ENCODE measurements at places on chromosomes 3 and 15.

DNA sequence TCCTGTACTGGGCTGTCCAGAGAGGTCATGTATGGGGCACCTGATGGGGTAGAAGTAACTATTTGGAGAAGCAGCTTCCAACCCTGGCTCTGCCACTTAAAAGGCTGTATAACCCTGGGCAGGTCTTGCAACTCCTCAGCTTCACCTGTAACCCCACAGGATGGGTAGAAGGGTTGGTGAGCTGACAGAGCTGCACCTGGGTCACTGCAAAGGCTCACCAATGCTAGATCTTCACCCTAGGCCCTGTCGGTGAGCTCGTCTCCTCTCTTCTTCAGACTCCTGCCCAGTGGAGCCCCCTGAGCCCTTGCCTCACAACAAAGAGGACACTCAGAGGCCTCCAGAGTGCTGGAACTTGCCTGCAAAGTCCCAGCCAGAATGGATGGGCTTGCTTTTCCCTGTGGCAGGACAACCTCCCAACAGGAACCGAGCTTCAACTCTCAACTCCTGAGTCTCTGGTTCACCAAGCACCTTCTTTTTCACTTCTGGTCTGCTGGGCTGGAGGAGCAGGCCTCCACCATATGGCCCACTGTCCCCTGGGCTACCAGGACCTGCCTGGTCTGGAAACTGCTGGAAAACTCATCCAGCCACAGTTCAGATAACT, 45.9 kb downstream of the XXYLT1 start:
- no peak for ATAC-seq

- no peak for ATAC-seq
Measured at GRCh38 chr15:48643776-48644466, 1.6 kb downstream of the FBN1 start.

DNA sequence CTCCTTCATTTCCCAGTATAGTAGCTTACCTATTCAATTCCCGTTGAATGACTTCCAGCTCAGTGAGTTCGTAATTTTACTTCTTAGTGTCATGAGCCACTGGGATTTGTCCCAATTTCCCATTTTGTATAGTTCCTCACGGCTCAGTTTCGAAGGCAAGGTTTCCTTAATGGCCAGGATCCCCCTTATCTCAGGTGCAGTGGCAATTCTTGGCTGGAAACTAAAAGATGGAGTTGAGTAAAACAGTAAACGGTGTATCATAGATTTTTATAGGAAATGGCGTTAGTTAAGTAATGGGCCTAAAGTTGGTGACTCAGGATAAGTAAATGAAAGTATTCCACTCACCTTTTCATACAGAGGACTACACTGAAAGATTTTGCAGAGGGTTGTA, 522 bp upstream of the LMLN start:
- ATAC-seq: no peak

GRCh38 chr3:4241595-4242170, 61.5 kb upstream of the SETMAR start:
- ATAC-seq: no peak

GRCh38 chr15:79952329-79952728, 18.7 kb downstream of the BCL2A1 start:
- no peak for ATAC-seq

DNA sequence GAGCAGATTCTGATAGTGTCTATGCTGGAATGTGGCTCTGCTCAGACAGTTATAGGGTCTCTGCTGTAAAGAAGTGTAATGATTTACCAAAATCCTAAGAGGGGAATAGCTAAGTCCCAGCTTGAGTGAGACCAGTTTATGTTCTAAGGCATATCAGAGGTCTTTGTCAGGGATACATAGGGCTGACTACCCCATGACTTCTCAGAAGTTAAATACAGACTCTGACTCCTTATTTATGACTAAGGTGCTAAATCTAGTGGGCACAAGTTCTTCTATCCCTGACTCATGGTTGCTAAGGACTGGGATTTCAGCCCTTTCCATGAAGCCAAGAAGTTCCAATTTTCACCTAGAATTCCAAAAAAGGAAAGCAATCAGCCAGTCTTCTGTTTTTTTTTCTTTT, 192.6 kb upstream of the POU1F1 start:
- no peak for ATAC-seq

- ATAC-seq: no peak
Measured at GRCh38 chr3:66629982-66630368, 129.2 kb upstream of the LRIG1 start.

- no peak for ATAC-seq
Measured at GRCh38 chr3:105963161-105963560, 94.3 kb upstream of the CBLB start.

DNA sequence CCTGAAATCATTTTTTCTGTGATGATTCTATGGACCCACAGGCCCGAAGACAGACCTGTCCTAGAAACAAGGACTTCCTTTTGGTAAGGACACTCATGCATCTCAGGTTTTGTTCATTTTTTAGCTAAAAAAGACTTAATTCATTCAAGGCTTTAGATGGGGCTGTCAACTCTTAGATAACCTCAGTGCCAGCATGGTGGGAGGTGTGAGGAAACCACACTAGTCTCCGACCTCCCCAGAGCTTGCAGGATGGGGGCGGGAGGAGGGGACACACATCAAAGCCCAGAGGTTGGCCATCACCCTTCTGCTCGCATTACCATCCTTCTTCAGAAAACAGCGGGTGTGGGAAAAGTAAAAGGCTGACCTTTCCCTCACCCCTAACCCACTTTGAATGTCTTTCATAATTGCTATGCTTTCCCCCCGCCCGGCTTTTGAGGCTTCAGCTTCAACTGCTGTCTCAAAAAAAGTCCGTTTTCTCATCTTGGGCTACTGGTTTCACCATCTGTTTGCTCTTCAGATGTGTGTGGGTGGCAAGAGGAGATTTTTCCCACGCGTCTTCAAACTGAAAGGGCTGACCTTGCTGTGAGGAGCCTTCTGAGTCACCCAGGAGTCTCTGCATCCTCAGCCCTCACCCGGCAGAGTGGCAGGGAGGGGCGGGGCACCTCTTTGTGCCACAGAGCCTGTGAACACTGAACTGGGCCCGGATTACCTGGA, 27.6 kb upstream of the CXCR6 start:
- peak; percentile 91 for ATAC-seq

GRCh38 chr15:67101911-67102598, 36.7 kb downstream of the SMAD3 start:
- ATAC-seq: no peak

GRCh38 chr3:40969341-40969740, 230.0 kb upstream of the CTNNB1 start:
- no peak for ATAC-seq

- no peak for ATAC-seq
Measured at GRCh38 chr3:102170545-102170944, 264.3 kb upstream of the ZPLD1 start.

DNA sequence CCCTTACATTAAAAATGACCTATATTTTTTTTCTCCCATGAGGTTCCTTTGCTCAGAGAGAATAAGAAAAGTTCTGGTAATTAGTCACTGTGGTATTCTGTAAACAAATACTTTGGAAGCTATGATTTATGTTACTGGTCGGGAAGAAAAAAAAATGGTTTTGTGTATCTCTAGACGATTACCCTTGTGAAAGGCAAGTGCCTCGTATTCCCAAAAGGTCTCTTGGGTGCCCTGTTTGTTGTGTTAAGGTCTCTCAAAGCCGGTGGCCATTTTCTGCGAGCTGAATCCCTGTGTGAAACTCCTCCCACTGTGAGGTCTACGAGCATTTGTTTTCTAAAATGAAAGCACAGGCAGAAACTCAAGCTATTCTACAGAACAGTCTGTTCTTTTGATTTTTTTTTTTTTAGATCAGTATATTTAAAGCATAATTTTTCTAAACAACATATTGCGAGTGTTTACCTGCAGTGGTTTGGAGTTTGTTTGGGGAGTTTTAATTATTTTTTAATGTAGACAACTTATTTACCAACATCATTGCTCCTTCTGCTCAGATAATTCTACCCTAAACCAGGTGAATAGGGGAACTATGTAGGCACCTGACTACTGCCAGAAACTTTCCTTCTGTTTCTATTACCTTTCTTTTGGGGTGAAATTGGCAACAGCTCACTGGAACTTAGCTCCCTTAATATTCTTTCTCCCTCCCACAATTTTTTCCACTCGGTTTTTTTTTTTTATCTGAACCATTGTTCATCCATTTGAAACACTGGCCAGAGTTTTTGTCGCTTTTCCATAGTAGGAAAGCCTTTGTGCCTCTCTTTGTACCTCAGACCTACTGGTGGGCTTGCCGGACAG, 44.0 kb downstream of the ZBTB38 start:
- ATAC-seq: no peak

GRCh38 chr3:53845881-53846133, 412 bp downstream of the CHDH start:
- ATAC-seq: no peak

DNA sequence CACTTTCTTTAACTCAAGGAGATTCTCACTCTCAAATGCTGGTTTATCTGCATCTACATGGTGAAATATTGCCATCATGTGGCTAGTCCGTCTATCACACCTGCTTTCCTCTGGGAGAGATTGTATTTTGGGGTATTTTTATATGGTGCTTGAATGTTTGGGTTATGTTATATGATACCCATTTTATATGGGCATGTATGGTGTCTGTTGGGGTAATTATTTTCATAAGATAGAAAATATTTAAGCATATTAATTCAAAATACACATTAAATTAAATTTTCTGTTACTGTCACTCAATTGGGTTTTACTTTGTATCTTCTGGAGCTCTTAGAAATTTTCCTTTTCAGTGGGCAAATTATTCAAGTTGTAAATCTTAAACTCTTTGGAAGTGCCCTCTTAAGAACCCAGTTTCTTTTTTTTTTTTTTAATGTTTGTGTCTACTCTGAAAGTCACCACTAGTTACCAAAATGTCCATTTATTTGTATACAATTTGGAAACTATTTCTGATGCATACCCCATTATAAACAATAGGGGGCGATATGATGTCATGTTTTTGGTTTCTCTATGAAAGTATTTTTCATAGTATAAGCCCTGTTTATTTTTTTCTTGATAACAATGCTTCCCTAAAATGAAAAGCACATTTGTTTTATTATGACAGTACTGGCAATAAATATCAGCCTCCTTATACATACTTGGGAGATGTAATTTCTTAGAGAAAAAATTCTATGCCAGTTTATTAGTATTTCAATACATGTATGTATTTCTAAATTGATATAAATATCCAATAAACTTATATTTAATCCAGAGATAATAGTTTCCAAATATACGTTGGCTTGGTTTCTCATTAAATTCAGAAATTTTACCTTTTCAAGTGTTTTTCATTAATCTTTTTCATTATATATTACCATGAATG, 36.1 kb upstream of the PLSCR5 start:
- no peak for ATAC-seq

GRCh38 chr3:122077293-122078234, 22.4 kb downstream of the CD86 start:
- no peak for ATAC-seq

DNA sequence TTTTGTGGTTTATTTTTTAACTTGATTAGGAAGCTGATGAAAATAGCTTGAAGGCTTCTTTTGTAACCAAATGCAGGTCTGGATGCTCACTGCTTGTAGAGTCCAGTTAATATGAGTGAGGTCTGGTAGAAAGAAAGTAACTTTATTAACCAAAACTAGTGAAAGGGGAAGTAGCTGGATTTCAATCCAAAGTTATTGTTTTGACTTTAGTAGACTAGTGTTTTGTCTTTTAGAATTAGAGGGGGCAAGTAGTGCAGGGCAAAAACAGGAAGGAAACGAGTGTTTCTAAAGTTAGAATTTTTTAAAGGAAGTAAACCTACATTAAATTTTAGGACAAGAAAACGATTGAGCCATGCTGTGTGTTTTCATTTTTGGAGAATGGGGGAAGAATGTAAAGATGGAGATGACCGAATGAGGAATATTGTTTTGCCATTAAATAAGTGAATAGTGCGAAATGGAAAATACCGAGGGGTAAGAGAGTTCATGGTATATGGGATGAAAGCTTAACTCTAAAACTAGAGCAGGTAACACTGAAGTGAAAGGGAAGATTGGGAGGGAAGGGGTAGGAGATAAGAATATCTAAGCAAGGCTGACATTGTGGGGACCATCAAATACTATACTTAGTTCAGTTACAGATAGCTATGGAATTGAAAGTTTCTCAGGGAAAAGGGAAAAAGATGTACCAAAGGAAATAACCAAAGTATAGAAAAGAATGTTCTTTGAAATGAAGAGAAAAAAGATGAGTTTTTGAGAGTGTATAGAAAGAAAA, 40.0 kb downstream of the USP3 start:
- ATAC-seq: no peak

DNA sequence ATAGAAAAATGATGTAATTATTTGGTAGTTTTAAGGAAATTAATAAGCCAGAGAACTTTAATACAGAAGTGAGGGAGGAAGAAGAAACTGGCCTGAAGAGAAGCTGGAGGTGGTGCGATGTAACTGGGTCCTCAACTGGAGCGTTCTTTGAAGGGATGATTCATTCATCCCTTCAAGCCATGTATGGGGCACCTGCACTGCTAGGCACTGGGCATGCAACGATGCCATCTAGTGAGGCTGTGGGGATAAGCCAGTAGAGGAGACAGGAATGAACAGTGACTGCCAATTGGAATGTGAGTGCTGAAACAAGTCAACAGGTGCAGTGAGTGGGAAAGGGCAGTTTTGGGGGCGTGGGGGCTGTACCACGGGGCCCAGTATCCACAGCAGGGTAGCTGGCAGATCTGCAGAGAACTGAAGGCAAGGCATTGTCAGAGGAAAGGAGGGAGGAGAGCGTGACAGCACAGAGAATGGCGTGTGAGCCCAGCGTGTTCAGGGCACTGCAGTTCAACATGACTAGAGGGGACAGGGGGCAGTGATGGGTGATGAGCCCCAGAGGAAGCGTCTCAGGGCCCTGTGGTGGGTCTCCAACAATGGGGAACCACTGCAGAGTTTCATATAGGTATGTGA, 3.8 kb upstream of the KIF23 start:
- no peak for ATAC-seq

DNA sequence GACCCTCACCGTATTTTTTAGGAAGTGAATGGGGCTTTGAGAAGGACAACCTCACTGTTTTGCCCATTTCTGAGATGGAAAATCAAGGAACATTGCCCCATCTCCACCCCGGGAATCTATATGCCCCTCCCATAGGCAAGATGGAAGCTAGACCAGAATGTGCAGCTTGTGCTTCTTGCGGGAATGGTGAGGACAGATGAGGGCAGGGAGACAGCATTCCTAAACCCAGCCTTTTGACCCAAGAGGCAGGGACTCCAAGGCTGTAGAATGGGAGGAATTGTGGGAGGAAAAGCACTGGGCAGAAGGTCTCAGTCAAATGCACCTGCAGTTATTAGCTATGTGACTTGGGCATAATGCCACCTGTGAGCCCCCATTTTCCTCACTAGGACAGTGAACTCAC, 66.9 kb downstream of the SMAD3 start:
- ATAC-seq: no peak

- ATAC-seq: no peak
Measured at GRCh38 chr15:68500363-68501258, 68.6 kb upstream of the ITGA11 start.

DNA sequence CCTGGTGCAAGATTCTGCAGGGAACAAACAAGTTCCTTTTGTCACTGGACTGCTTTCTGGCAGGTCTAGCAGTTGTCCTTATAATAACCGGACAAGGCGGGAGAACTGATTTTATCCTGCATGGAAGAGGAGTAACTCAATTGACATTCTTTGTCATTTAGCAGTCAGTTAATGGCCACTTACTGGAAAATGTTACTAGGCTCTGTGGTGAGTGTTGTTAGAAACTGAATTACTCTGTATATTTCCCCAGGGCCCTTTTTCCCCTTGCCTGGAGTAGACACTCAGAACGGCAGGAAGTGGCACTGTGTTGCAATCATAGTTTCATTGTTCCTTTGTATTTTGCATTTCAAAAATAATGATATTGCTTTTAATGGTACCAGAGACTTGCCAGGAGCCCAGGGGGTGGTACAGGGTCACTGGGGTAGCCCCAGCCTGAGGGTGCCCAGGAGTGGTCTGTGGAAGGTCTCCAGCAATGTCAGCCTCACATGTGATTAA, 318.6 kb upstream of the LRRFIP2 start:
- peak; percentile 53 for ATAC-seq

Measured in motor neuron (in vitro differentiated cells).